ENCODE measurements at places on chromosomes 2 and 18.

DNA sequence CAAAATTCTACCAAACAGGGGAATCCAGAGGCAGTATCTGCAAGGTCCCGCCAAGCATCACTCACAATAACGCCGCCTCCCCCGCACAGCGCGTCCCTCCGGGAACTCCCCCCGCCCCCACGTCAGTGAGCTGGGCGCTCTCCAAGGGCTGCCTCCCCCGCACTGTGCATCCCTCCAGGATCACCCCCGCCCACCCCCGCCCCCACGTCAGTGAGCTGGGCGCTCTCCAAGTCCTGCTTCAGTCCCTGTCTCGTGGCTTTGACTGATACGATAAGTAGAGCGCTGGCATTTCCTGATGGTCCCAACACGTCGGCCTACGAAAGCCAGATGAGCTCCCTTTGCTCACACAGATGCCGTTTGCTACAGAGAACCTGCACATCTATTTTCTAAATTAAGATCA, 130.7 kb upstream of the TPO start:
- DNase-seq: no peak

DNA sequence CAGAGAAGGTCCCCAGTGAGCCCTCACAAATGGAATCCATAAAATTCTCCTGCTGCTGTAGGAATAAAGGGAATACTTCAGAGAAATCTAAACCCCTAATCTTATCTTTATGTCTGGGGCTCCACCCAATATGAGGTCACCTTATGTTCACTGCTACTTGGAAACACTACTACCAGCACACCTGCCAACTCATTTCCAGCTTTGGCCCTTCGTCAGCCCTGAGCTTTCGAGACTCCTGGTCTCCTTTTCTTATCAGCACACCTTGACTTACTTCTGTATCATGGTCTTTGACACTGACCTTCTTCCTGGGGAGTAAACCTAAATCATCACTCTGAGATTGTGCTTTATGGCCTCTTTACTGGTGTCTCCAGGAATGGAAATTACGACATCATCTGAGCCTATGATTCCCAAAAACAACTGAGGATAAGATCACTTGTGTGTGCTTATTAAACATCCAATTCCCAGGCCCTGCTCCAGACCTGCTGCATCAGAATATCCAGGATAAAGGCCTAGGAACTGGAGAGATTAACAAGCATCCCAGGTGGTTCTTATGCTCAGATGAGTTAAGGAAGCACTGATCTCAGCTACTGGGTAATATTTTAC, 22.2 kb upstream of the ASNSD1 start:
- no peak for DNase-seq

DNA sequence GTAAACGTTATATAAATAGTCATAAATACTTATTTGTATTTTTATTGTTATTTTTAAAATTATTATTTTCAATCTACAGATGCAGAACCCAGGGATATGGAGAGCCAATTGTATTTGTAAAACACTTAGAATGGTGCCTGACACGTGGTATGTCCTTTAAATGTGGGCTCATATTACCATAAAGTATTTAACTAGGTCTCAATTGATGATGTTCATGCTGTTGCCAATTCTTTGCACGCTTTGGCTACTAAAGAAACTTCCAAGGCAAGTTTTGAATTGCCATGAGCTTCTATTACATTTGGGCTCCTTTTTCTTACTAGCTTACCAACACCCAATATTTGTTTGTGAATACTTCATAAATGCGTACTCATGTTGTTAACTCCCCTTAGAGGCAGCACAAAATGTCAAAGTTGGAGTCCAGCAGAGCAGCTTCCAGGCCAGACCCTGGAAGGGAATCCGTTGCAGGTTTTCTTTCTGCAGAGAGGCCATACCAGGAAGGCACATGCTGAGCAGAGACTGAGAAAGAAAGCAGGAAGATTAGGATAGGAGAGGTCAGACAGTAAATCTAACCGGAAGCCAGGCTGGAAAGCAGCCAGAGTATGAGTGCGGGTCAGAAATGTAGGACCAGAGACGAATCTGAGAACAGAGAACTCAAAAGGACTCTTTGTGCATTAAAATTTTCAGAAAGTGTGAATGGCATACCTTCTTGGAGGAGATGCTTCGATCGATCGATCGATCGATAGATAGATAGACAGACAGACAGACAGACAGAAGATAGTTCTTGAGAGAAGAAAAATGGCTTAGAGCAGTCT, 4.2 kb upstream of the NOSTRIN start:
- no peak for DNase-seq

GRCh38 chr2:5696945-5697521, 4.8 kb downstream of the SOX11 start:
- DNase-seq: no peak

- DNase-seq: no peak
These were observed 109.8 kb downstream of the FARSB start for GRCh38 chr2:222545823-222546795.

DNA sequence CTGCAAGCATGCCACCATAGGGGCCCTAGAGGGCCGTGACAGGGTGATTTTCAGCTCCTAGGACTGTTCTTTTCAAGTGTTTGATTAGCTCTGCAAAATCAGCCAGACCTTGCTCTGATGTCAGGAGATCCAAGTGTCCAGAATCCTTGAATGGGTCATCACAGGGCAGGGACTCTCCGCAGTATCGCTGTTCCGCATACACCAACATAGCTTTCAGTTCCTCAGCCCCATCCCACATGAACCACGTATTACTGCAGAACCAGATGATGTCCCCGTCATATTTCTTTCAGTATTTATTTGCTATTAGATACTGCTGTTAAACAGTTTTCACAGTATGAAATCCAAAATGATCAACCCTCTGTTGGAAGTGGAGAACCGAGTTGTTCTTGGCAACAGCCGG, 46.6 kb upstream of the RFX8 start:
- DNase-seq: no peak

GRCh38 chr2:111945444-111946293, 47.3 kb downstream of the MERTK start:
- peak; percentile 15 for DNase-seq

- peak; percentile 98 for DNase-seq
These were observed 3.7 kb upstream of the BCL2L11 start for GRCh38 chr2:111116843-111117597.

DNA sequence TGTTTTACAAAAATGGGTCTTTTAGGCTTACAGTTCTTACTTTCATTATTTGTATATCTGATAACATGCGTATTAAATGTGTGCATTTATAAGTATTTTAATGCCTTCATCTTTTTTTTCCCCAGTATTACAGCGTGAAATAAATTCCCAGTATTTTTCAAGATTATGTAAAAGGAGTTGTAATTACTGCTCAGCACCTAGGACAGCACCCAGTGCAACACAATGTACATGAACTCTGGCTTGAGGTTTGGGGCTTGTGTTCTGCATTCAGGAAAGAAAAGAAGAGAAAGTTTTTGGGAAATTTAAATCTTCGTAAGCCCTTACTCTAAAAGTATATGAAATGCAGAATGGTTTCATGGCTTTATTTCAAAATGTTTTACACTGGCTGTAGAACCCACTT, 16.7 kb downstream of the ZNF638 start:
- no peak for DNase-seq

DNA sequence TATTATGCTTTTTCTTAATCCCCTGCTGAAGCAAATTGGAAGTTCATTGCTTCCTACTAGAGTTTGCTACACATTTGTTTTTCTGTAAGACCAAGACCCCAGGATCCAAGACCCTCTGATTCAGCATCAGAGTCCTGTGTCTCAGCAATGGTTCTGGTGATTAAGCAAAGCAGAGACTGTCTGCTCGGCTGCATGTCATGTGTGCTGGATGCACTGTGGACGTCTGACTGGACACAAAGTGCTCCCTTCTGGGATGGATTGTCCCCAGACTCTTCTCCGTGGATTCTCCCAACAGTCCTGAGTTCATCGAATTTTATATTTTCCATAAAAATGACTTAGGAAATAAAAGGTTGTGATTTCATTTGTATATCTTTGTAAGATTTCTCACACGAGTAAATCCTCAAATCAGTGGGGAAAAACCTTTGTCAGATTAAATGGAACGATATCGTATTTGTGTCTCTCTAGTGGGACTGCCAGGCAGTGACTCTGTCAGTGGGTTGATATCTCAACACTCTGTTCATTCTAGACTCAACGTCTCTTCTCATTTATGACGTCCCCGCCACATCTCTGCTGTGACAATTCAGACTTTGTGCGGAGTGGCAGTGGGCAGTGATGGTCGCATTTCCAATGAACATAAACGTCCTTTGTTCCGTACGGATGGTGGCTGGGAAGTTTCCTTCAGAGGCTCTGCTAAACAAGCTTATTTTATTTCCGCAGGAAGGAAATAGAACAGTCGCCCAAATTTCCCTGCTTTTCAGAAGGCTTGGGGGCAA, 58.6 kb downstream of the NCAPH start:
- no peak for DNase-seq

All from HuH-7 (cell line).